CD4-positive, alpha-beta T cell treated with Interleukin-12 subunit alpha and Interleukin-12 subunit beta, for 1 hour (primary cell): ENCODE measurements at places on chromosomes 13 and 19.
A peak's percentile ranks its signal among the peaks of the same experiment; 100 is the strongest.

- no peak for DNase-seq
Measured at GRCh38 chr19:56660381-56661107, 11.0 kb downstream of the ZNF835 start.

DNA sequence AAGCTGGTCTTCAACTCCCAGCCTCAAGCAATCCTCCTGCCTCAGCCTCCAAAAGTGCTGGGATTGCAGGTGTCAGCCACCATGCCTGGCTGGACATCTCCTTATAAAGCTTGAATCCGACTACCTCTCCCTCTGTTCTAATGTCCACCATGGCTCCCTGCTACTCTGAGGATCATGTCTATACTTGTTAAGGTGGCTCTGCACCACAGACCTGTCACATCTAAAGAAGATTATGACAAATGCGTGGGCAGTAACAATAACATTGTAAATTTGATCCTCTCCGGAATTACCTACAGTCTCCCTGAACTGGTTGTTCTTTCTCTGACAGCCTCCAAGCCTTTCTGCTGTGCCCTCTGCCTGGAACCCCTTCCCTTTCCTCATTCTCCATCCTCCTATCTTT is 1.8 kb downstream of the NXNL1 start:
- DNase-seq = no peak

- no peak for DNase-seq
Measured at GRCh38 chr19:50750010-50750409, 20.3 kb upstream of the GPR32 start.

DNA sequence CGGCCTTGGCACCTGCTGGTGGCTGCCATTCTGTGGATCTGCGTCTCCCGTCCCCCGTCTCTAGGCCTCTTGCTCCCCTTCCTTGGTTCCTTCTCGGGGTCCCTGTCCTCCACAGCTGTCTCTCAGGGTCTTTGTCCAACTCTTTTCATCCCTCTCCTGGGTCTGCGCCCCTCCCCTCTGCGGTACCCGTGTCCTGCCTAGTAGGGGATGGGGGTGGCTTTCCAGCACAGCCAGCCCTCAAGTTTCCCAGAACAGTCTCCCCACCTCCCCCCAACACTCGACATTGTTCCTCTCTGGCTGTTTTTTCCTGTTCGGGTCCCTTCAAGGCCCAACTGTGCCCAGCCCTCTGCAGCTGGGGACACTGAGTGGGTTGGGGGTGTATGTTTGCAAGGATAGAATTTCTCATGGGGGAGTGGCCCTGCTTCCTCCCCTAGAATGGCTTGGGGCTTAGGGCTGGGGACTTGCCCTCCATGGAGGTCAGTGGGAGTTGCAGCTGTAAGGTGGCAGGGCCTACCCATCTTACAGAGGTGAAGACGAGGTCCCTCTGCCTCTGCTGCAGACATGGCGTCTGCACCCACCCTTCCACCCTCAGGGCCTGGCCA is 762 bp upstream of the ADM5 start:
- no peak for DNase-seq

DNA sequence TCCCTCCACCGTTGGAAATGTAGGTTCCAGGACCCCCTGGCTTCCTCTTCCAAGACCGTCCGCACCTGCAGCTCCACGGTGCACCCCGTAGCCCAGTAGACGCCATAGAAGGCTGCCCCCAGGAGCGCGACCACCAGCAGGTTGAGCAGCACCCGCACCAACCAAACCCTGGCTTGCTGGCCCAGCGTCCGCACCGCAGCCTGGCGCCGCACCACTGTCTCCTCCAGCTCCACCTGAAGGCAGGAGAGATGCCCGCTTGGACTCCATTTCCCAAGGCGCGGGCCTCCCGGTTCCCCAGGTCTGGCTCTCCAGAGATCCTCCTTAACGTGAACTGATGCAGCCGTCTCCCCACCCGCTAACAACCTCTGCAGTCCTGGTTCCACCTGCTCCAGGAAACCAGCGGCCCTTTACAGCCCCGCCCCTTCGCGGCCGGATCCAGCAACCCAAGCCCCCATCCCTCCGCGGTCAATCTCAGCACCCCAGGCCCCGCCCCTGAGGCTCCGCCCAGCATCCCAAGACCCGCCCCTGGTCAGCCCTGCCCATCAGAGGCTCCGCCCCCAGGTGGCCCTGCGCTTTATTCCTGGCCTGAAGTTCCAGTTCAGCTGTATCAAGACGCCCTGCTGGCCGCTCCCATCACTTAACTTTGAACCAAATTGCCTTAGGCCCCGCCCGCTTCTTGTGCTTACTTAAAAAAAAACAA is 5.0 kb upstream of the LENG1 start:
- DNase-seq = peak; percentile 78

DNA sequence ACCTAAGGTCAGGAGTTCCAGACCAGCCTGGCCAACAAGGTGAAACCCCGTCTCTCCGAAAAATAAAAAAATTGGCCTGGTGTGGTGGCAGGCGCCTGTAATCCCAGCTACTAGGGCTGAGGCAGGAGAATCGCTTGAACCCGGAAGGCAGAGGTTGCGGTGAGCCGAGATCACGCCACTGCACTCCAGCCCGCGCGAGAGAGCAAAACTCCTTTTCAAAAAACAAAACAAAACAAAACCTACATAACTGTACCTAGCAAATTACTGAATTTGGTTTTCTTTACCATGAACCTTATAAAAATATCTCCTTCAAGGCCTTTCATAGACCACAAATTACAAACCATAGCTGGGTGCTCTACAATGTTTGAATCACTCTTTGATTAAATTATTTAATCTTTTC is 760 bp downstream of the ZNF91 start:
- peak; percentile 64 for DNase-seq

DNA sequence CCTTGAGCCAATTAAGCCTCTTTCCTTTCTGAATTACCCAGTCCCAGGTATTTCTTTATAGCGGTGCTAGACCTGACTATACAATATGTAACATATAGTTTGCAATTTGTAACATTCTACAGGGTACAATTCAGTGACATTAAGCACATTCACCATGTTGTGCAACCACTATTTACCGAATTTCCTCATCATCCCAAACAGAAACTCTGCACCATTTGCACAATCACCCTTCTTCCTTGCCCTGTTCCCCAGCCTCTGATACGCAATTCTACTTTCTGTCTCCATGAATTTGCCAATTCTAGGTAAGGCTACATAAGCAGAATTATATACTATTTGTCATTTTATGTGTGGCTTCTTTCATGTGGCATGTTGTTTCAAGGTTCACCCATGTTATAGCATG is 13.7 kb upstream of the SIGLEC10 start:
- no peak for DNase-seq

DNA sequence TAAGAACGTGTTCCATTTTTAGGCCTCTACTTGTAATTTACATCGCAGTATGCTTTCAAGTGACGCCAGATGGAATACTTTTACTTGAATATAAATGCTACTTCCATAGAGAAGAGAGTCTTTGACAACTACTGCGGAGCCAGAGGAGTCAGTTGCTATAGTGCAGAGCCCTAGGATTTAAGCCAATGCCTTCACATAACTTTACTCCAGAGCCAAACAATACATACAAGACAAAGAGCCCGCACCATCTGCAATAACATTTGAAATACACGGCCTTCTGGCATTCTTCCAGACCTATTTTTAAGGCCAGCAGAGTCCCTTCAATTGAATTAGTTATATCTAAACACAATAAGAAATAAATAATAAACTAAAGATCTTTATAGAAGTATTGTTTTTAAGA is 59.4 kb downstream of the XPO4 start:
- DNase-seq = no peak

DNA sequence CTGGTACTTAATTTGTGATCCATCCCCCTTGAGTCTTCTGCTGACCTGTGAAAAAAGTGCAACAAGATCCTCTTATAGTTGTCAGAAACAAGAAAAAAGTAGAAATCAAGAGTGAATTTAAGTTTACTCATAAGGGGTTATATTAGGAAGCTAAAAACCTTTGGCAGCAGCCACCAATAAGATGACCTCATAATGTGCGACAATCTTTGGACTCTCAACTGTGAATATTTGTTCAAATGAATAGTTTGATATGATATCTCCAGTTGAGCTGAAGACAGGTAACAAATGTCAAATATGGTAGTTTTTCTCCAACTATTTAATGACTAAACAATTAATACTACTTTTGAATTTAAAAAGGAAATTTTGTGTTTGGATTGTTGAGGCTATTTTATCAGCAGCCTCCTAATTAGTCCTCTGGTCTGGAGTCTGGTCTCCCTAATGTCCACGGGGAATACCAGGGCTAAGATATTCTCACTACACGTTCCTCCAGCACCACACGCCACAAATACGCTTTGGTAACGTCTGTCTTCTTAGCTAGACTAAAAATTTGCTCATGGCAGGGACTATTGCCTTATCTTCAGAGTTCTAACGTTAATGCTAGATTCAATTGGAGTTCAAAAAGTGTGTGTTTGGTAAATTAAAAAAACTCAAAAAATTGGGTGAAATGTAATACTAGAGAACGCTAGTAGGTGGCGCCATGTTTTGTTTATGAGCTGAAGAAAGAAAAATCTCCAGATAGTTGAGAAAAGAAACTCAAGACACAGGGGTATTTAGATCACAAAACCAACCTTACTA is 51.0 kb upstream of the PDX1 start:
- no peak for DNase-seq

- DNase-seq = no peak
Measured at GRCh38 chr13:111490611-111491010, 170.2 kb downstream of the TEX29 start.

- DNase-seq = peak; percentile 82
Measured at GRCh38 chr19:41886761-41887710, 4.1 kb downstream of the ARHGEF1 start.

DNA sequence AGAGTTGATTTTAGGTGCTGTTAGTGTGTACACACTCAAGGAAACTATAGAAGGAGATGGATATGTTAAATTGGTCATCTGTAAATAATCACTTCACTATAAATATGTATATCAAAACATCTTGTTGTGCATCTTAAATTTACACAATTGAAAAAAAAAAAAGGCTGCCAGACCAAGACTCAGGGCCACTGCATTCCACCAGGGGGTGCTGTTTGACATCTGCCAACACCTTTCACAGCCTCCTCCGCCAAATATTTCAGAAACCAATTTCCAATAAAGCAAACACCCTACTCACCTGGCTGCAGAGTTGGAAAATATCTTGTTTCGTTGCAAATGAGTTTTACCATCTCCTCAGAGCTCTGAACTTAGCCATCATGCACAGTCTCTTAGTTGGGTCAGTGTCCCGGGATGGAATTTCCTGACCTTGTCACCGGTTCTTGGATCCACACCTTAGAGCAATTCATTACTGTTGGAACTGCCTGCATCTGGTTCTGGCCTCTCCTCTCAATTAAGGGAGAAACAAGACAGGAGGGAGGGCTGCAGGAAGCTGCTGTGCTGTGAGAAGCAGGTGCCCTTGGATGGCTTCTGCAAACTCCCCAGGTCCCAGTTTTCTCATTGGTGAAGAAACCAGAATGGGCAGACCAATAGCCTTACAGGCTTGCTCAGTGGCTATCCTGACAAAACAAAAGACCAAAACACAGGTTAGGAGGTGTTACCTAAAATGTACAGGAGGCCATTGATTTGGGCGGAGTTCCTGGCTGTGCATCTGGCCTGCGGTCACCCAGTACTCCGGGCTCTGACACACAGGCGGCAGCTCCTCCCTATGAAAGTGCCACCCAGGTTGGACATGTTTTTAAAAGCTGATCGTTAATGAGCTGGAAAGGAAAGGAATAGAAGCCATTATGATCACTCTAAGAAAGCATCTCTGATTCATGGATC is 746.6 kb downstream of the UQCRFS1 start:
- peak; percentile 51 for DNase-seq

DNA sequence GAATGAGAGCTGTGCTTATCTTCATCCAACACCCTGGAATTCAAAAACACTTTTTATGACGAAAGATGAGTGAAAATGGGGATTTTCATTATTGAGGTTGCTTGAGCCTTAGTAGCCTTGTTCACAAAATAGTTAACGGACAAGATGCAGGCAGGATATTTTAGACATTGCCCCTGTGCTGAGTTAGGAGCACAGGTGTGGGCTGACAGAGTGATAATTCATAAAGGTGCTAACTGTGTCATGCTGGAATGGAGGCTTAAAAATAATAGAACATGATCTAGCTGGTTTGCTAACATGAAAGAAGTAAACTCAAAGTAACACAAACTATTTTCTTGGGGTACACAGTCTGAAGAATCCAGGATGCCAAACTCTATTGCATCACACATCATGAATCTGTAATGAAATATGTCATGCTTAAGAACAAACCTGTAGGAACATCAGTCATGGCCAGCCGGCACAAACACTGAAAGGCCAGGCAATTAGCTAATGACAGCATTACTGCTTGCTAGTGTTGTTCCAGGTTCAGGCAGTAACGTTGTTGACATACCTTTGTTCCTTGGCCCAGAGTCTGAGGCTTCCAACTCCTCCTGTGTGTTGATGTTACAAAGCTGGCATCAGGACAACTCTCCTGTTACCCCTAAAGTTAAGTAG is 55.3 kb downstream of the FRY start:
- DNase-seq = no peak

DNA sequence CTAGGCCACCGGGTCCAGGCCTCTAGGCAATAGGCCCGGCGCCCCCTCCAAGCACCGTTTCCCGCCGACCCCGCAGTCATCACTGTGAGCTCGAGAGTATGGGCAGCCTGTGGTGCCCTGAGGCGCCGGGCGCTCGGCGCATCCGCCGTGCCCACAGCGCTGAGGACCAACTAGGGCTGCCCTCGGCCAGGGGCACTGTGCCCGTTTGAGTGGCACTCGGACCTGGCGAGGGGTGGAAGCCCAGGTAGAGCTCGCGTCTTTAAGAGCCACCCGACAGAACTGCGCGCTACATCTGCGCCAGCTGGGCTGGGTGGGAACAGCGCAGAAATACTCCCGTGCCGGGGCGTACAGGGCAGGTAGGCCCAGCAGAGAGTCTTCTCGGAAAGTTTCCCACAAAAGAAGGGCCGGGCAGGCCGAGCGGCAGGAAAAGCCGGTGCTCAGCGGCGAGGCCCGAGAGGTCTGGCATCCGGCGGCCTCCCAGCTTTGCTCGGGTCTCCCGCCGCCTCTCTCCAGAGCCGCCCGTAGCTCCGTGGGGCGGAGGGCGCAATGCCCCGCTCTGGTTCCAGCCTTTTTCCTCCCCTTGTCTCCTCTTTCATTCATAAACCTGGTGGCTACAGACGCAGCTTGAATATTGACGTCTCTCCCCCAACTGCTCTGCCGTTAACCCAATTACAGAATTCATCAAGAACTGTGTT is 5.4 kb upstream of the SOX1 start:
- DNase-seq = no peak

DNA sequence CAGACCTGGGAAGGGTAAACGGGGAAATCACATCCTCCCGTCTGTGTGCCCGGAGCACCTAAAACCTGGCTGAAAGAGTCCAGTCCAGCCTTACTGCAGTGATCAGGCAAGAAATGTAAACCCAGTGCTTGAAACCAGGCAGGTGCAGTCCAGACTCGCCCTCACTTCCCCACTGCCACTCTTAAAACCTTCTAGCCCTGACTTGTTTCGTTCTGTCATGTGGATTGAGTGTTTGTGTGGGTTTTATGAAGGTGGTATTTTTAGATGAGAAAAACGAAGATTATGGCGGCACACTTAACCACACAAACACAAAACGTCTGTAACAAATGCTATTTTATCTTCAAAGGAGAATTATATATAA is 839 bp upstream of the CKAP2 start:
- peak; percentile 44 for DNase-seq

- no peak for DNase-seq
Measured at GRCh38 chr13:76222511-76222910, 586.4 kb downstream of the LMO7 start.

GRCh38 chr13:45705918-45706317 is 3.8 kb downstream of the CBY2 start:
- no peak for DNase-seq
